ENCODE measurements at places on chromosomes 2 and 18. TPM values are rescaled to one million over a fixed set of nuclear protein-coding genes. Genes with fewer than 3 reads are reported as not detected.
A peak's percentile ranks its signal among the peaks of the same experiment; 100 is the strongest.

DNA sequence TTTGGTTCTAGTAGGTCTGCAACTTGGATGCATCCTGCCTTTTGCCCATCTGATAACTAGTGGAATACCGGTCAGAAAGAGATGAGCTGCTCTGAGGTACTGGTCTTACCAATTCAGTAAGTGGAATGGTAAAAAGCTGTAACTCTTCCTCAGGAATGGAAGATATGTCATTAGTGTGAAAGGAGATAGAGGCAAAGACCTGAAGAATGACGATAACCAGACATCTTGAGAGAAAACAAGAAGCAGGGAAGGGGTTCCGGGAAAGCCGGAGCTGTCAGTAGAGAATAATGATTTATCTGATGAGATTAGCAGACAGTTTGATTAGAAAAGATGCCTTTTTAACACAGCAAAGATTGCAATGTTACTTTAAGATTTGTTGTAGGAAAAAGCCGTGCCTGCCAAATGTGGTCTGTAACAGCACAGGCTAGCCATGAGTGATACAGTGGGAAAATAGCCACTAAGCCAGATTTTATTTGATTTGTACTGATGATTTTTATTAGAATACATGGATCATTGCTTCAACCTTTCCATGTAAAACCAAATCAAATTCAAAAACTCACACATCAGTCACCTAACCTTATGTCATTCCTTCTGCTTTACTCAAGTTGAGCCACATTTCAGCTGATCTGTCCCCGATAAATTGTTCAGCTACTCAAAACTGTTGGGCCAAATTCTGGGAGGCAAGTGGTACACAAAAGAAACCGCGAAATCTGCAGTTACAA lies 110.0 kb downstream of the TCF4 start:
- peaks cover 11% of the 10 kb centered on the region for H3K4me1 ChIP-seq
- H3K4me3 ChIP-seq, result peak overlapping the region; percentile 93
- H3K27ac ChIP-seq, result peak overlapping the region; percentile 91
- H3K36me3 ChIP-seq, result peaks cover 2% of the 10 kb centered on the region
- H3K27me3 ChIP-seq, result peaks cover 5% of the 10 kb centered on the region
- no peak for DNase-seq

GRCh38 chr2:62084801-62085200 lies 111.1 kb upstream of the B3GNT2 start:
- no peak overlapping the region for H3K4me3 ChIP-seq
- H3K4me1 ChIP-seq, result peaks cover 5% of the 10 kb centered on the region
- H3K27ac ChIP-seq, result no peak overlapping the region

- H3K4me3 ChIP-seq, result no peak overlapping the region
- H3K4me1 ChIP-seq, result no peaks in the 10 kb centered on the region
- no peak for DNase-seq
- no peaks in the 10 kb centered on the region for H3K27me3 ChIP-seq
- no peak overlapping the region for H3K27ac ChIP-seq
These were observed 56.6 kb downstream of the XIRP2 start for GRCh38 chr2:166944909-166945308.

MALT1 gene
- total RNA-seq, result 68.6 TPM

SOX11 gene
- not detected for total RNA-seq

KIAA2012 gene
- total RNA-seq, result not detected

CCDC148 gene
- not detected for total RNA-seq

PRKAG3 gene
- not detected for total RNA-seq

Measured in activated naive CD8-positive, alpha-beta T cell treated with anti-CD3 and anti-CD28 coated beads, Interleukin-2, amount 10 ng/mL, durations not matched to agents 7 days and 5 days (primary cell).